Thoracic aorta (tissue), 2 donors: ENCODE measurements at places on chromosomes 2 and 18. TPM values are rescaled to one million over a fixed set of nuclear protein-coding genes. Genes with fewer than 3 reads are reported as not detected.

DNA sequence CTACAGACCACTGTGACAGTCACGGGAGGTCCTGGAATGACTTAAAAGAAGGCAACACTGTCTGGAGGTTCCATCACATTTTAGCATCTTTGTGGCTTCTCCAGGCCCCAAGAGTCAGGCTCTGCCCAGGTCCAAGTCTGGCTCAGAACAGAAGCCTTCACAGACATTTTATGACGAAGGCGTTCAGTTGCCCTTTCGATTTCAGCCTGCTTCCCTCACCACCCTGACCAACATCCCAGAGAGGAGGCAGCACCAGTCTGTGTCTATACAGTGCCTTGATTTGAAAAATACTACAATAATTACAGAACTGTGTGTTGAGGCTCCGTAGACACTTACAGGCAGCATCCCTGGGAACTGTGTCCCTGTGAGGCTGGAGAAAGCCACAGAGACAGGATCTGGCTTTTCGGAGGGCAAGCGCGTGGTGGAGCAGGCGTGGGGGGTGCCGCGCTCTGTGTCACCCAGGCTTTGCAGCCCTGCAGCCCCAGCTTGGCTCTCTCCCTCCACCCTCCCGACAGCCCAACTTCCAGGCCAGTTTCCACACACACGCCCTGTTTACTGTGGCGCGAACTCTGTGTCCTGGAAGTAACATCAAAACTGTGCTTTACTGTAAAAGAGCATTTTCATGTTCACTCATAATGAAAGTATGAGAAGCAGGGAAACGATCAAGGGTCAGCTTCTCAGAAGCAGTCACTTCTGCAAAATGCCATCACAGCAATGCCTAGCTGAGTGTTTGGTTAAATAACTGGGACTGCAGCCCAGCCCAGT, 153.5 kb upstream of the ALKAL2 start:
- no peak for DNase-seq

DNA sequence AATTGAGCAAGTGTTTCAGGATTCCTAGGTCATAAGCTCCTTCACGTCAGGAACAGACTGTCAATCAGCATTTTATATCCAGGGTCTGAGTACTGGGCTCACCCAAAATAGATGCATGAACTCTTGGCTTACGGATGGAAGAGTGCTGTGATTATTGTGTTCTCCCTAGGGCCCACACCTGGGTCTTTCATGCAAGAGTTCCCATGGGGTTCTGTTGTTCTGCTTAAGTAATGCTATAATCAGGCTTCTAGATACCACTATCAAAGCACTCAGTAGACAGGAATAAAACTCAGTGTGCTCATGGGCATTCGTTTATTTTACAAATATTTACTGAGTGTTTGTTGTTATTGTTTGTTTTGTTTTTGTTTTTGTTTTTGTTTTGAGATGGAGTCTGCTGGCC, 46.4 kb upstream of the PMAIP1 start:
- no peak for DNase-seq

GRCh38 chr18:48959921-48960920, 9.5 kb upstream of the SMAD7 start:
- DNase-seq, result no peak

GRCh38 chr2:16141641-16141921, 201.2 kb downstream of the MYCN start:
- no peak for DNase-seq

GRCh38 chr2:15527074-15527739, 33.9 kb downstream of the NBAS start:
- no peak for DNase-seq

DNA sequence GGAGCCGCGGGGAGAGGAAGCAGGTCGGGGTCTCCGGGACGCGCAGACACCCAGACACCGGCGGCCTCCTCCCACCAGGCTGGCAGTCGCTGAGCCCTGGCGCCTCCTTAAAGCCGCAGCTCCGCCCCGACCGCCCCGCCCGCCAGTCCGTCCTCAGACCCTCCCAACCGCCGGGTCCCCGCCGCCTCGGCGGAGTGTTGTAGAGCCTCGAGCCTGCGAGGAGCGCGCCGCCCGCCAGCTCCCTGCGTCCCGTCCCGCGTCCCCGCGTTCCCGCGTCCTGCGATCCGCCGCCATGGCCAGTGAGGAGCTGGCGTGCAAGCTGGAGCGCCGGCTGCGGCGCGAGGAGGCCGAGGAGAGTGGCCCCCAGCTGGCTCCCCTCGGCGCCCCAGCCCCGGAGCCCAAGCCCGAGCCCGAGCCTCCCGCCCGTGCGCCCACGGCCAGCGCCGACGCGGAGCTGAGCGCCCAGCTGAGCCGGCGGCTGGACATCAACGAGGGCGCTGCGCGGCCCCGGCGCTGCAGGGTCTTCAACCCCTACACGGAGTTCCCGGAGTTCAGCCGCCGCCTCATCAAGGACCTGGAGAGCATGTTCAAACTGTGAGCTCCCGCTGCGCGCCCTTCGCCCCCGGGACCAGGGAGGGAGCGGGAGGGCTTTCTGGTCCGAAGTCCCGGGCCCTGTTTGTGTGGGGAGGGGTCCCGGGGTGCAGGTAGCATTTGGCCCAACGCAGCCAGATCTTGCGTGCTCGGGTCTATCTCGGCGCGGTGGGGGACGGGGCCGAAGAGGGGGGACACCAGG, at the start of gene EFHD1:
Gene EFHD1, plus strand, starts transcription at position 192 of the 793 bp plus-strand sequence. Its CDS starts 101 bp downstream, at position 293.
- DNase-seq, result peak; percentile 46

- no peak for DNase-seq
These were observed 114.1 kb downstream of the GFPT1 start for GRCh38 chr2:69272803-69273471.

GRCh38 chr18:24138789-24139616, at the start of gene CABYR:
Gene CABYR, plus strand, starts transcription at chr18:24139062. Its CDS starts 4,053 bp downstream, at chr18:24143115.
- DNase-seq, result peak; percentile 32

GRCh38 chr2:138536302-138536701, 34.7 kb downstream of the SPOPL start:
- no peak for DNase-seq

DNA sequence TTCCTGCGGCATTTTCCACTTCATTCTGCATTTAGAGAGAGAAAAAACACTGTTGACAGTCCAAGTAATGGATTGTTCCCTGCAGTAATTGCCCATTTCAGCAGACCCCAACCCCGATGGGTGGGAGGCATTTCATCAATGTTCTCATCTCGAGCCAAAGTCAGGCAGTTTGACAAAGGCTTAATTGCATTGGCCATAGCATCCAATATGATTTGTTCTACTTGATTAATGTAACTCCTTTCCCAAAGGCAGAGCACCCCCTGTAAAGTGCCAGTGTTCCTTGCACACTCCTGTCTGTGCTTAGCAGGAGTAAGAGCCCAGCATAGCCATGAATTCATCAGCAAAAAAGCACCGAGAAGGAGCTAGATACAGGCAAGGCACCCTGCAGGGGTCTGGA, 174.4 kb downstream of the SEPTIN10 start:
- no peak for DNase-seq

GRCh38 chr2:23636426-23636825, 251.4 kb downstream of the KLHL29 start:
- DNase-seq, result no peak

- DNase-seq, result peak; percentile 59
These were observed 69.9 kb upstream of the ITGB6 start for GRCh38 chr2:160269803-160270570.

GRCh38 chr2:212441141-212441540, 97.5 kb downstream of the ERBB4 start:
- no peak for DNase-seq

GRCh38 chr18:6722690-6723089, 6.8 kb upstream of the ARHGAP28 start:
- no peak for DNase-seq

GRCh38 chr2:43083710-43084698, 142.4 kb downstream of the ZFP36L2 start:
- no peak for DNase-seq

DNA sequence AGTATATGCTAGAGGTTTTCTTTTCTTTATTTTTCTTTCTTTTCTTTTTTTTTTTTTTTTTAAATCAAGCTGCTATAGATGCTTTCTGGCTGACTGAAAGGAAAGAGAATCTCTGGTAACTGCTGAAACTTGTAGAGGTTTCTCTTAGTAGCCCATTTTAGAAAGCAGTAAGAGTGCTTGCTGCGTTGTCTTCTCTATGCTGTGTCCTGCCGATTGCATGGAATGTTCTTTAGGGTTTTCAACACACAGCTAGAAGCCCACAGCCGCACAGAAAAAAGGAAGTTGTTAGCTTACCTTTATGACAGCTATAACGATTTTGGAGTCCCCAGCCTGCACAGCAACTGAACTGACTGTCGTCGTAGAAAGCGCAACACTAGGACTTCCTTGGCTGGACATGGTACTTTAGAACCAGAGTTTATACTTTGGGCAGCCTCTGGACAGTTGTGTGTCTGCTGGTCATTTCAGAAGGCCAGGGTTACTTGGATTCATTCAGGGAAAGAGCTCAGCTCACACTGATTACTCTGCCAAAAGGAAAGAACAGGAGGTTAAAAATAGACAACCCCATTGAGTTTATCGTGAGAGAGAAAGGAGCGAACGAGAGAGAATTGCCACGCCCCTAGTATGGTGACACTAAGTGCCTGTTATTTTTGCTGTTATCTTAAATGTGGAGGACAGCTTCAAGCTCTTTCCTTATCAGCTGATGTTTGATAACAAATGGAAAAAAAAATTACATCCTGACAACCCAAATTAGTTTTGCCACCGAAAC, at the start of gene CCDC141:
Gene CCDC141, minus strand, starts transcription at position 592 of the 766 bp plus-strand sequence. Its CDS starts 196 bp downstream, at position 396.
- no peak for DNase-seq

- DNase-seq, result no peak
These were observed 83.0 kb downstream of the ACSL3 start for GRCh38 chr2:222943820-222944219.

- DNase-seq, result no peak
These were observed 183.5 kb downstream of the DSC3 start for GRCh38 chr18:30859036-30859435.

- no peak for DNase-seq
These were observed 860.0 kb upstream of the ZEB2 start for GRCh38 chr2:145379934-145380333.

DNA sequence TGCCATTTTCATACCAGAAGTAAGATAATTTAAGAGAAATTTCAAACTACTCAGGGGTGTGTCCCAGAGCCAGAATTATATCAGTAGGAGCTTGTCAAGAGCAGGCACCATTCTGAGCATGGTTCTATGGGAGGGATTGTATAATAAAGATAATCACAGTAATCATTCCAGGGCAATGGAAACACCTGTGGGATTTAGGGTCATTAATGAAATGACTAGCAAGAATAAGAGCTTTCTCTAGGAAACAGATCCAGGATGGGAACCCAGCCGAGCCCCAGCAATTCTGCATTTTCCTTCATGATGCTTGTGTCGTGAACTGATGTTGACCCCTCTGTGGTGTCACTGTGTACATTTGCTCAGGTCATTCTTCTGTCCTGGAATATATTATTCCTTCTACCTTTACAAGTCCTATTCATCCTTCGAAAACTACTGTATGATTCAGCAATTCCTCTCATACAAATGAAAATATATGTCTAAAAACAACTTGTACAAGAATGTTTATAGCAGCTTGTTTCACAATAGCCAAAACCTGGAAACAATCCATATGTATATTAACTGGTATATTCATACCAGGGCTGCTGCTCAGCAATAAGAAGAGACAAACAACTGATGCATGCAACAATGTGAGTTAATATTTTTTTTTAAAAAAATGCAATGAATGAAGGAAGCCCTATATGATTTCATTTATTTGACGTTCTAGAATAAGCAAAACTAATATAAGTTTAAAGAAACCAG, 687.8 kb upstream of the KLHL29 start:
- DNase-seq, result no peak

DNA sequence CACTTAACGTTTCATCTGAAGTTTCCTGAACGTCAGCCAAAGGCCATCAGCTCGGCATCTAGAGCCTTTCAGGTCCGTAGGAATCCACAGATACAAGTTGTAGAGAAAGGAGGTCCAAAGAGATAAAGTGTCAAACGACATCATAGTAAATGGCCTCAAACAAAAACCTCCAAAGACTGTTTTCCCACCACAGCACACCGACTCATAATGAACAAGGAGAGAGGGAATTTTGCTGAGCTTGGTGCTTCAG, 150.3 kb downstream of the PXDN start:
- no peak for DNase-seq

DNA sequence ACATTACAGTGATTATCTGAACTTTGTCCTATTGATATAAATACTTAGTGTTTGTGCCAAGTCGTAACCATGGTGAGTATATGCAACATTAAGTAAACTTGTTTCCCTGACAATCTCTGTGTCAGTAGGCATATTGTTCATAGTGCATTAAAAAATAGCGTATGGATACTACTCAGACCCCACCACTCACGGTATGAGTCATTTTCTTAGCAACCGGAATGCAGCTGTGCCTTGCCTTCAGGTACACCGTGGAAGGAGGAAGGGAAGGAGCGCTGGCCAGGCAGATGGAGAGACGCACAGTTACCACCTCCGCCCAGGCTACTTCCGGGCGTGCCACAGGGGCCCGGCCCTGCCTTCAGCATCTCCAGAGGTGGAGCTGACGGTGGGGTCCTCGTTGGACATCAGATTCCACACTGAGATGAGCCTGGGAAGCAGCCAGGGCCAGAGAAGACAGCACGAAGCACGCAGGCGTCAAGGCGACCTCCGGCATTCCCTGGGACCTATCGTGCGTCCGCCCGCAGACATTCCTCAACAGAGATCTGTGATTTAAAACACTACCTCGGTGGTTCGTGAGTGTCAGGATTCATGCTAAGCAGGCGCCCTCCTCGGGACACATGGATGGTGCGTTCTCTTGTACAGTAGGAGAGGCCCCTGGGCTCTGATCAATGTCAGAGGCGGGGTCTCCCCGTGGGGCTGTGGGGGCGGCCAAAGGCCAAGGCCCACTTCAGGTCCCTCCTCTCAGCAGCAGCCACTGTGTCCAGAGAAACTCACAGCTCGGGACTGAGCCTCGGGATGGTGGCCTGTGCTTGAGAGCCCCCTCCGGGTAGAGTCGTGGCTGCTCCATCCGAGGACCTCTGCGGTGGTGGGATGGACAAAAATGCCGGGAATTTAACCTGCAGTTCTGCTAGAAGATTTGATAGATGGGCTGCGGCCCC, 82.2 kb upstream of the HDAC4 start:
- DNase-seq, result no peak

Gene INO80B
- total RNA-seq, result 17.8 TPM

Gene ARHGEF33
- total RNA-seq, result 0.35 TPM

Gene CXCR4
- total RNA-seq, result 42.2 TPM

Gene UGT1A5
- not detected for total RNA-seq

Gene SETBP1
- 39.3 TPM for total RNA-seq

Gene FABP1
- total RNA-seq, result not detected

Gene IL1R2
- total RNA-seq, result 47.7 TPM

Gene CCDC148
- total RNA-seq, result not detected

Gene RIT2
- total RNA-seq, result not detected

Gene FN1
- 8,882 TPM for total RNA-seq

Gene NEURL3
- total RNA-seq, result not detected

Gene PLCD4
- total RNA-seq, result 1.6 TPM

Gene REG1B
- not detected for total RNA-seq

Gene ASXL3
- 7.3 TPM for total RNA-seq

Gene DUSP19
- total RNA-seq, result 5.7 TPM
